Lung (tissue), 17 donors: ENCODE measurements at places on chromosomes 2 and 18. TPM values are rescaled to one million over a fixed set of nuclear protein-coding genes. Genes with fewer than 3 reads are reported as not detected.

DNA sequence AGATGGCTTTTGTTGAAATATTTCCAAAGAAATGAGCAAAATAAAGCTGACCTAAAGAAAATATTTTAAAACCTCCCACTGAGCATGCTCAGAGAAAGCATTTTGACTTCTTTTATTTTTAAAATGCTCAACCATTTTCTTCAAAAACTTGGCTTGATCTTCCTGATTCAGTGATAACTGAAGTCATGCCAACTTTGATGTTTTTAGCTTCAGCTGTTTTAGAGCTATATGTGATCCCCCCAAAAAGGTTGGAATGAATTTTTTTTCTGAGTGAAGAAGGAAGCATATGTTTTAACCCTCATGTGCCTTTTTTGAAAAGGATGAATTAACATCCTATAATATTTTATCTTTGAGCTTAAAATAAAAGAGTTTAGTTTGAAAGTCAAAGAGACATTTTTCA, 612.0 kb downstream of the ARHGAP15 start:
- H3K4me3 ChIP-seq = no peak overlapping the region
- DNase-seq = peak; percentile 57
- H3K4me1 ChIP-seq = no peaks in the 10 kb centered on the region
- H3K36me3 ChIP-seq = no peaks in the 10 kb centered on the region
- H3K27me3 ChIP-seq = no peaks in the 10 kb centered on the region

GRCh38 chr2:216235896-216236295, 126.7 kb downstream of the XRCC5 start:
- H3K27ac ChIP-seq = no peak overlapping the region
- no peak for DNase-seq
- no peaks in the 10 kb centered on the region for H3K4me1 ChIP-seq
- H3K4me3 ChIP-seq = no peak overlapping the region
- no peaks in the 10 kb centered on the region for H3K27me3 ChIP-seq

DNA sequence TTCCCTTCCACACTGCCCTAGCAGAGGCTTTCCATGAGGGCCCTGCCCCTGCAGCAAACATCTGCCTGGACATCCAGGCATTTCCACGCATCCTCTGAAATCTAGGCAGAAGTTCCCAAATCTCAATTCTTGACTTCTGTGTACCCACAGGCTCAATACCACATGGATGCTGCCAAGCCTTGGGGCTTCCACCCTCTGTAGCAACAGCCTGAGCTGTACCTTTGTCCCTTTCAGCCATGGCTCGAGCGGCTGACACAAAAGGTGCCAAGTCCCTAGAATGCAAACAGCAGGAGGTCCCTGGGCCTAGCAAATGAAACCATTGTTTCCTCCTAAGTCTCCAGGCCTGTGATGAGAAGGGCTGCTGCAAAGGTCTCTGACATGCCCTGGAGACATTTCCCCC, 744.5 kb upstream of the LINC00305 start:
- no peak for DNase-seq
- no peaks in the 10 kb centered on the region for H3K27me3 ChIP-seq
- no peak overlapping the region for H3K4me3 ChIP-seq
- no peak overlapping the region for H3K27ac ChIP-seq
- H3K36me3 ChIP-seq = no peaks in the 10 kb centered on the region

GRCh38 chr18:35071819-35072247, 30.6 kb downstream of the MAPRE2 start:
- DNase-seq = no peak
- peaks cover 3% of the 10 kb centered on the region for H3K36me3 ChIP-seq
- no peaks in the 10 kb centered on the region for H3K27me3 ChIP-seq
- peaks cover 26% of the 10 kb centered on the region for H3K4me1 ChIP-seq

DNA sequence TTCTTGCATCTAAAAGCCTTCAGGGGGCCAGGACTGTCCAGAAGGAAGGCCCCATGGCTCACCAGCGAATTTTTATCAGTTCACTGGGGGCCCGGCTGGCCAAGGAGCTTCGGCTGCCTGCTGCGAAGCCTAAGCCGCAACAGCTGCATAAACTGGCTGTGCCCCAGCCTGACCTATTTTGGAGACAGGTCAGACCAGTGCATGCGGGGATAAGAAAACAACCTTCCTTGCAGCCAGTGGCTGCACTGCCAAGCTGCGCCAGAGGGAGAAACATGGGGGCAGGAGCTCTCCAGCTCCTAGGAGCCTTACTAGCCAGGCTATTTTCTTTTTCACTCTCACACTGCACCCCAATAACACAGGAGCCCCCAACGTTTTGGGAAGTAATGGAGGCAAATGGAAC, 15.2 kb downstream of the PAX3 start:
- H3K36me3 ChIP-seq = no peaks in the 10 kb centered on the region
- no peak for DNase-seq
- no peaks in the 10 kb centered on the region for H3K4me1 ChIP-seq
- peaks cover 65% of the 10 kb centered on the region for H3K27me3 ChIP-seq
- H3K4me3 ChIP-seq = no peak overlapping the region

Gene POTEJ
- total RNA-seq = 1.8 TPM

Gene UGT1A7
- not detected for total RNA-seq

- no peaks in the 10 kb centered on the region for H3K4me1 ChIP-seq
- no peak for DNase-seq
- no peaks in the 10 kb centered on the region for H3K27me3 ChIP-seq
- H3K36me3 ChIP-seq = peaks cover 30% of the 10 kb centered on the region
- no peak overlapping the region for H3K27ac ChIP-seq
Measured at GRCh38 chr2:239997686-239998409, 27.3 kb downstream of the NDUFA10 start.

Gene TMEM17
- total RNA-seq = 3.2 TPM

Gene CPLX4
- total RNA-seq = not detected

DNA sequence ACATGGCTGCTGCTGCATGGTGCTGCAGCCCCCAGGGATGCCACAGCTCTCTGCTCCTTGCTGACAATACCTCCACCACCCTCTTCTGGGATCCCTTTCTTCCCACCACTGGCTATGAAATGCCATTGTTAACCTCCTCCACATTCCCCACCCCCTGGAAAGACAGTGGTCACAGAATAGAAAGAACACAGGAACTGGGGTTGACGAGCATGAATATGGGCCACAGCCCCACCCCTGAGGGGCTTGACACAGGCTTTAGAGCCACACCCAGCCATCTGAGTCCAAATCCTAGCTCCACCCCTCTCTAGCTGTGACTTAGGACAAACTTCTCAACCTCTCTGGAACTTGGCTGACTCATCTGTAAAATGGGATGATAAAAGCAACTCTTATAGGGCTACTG, 47.3 kb downstream of the TMEM163 start:
- H3K27ac ChIP-seq = no peak overlapping the region
- no peaks in the 10 kb centered on the region for H3K27me3 ChIP-seq
- DNase-seq = no peak
- no peak overlapping the region for H3K4me3 ChIP-seq

Gene IL37
- total RNA-seq = not detected

- no peaks in the 10 kb centered on the region for H3K36me3 ChIP-seq
- no peaks in the 10 kb centered on the region for H3K27me3 ChIP-seq
- no peak for DNase-seq
- no peaks in the 10 kb centered on the region for H3K4me1 ChIP-seq
- H3K27ac ChIP-seq = no peak overlapping the region
Measured at GRCh38 chr2:236014408-236015131, 153.6 kb downstream of the GBX2 start.

DNA sequence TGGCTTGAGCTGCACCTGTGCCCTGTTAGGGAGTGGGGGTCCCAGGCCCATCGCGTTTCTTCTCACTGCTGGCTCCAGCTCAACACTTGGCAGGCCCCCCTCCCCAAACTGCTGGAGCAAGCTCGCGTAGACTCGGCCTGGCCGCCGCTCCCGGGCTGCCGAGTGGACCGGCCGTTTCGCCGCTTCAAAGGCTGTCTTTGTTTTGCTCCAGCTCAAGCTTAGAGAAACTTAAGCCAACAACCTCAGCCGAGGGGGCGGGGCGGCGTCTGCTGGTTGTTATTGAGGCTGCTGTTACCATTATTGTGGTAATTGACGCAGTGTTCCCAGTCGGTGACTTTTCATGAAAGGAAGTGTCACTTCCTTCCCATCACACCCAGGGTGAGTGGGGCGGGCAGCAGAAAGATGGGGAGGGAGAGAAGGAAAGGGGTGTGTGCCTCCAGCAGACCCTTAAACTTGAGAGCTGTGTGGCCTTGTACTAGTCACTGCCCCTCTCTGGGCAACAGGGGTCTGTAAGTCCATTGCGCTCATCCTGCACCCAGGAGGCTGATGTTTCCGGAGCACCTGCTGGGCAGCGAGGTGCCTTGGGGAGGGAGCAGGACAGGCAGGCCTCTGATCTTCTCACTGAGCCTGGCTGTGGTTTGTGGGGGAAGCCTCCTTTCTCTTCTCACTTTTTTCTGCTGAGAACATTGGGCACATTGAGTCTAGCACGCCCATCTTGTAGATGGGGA, 2.1 kb downstream of the ARID5A start:
- peak overlapping the region; percentile 73 for H3K4me3 ChIP-seq
- peak overlapping the region; percentile 61 for H3K27ac ChIP-seq
- no peaks in the 10 kb centered on the region for H3K27me3 ChIP-seq
- H3K36me3 ChIP-seq = peaks cover 8% of the 10 kb centered on the region
- DNase-seq = peak; percentile 76

DNA sequence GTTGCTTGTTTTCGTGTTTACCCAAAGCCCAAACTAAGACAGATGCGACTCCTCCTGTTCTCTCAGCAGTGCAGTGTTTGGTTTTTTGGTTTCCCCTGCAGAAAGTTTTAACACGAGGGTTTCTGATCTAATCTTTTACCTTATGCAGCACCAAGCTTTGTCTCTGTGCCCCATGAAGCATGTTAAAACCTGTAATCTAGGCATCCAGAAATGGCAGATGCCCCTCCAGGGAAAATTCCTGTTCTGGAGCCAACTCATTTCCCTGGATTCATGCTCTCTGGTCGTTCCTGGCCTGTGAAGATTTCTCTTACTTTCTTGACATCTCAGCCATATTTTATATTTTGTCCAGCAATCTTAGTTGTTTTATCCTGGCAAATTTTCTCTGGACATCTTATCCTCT, 91.5 kb downstream of the LTBP1 start:
- no peaks in the 10 kb centered on the region for H3K27me3 ChIP-seq
- DNase-seq = no peak
- no peak overlapping the region for H3K4me3 ChIP-seq
- H3K27ac ChIP-seq = no peak overlapping the region
- no peaks in the 10 kb centered on the region for H3K36me3 ChIP-seq

- DNase-seq = no peak
- no peak overlapping the region for H3K4me3 ChIP-seq
- no peaks in the 10 kb centered on the region for H3K36me3 ChIP-seq
- no peaks in the 10 kb centered on the region for H3K4me1 ChIP-seq
- H3K27me3 ChIP-seq = no peaks in the 10 kb centered on the region
- H3K27ac ChIP-seq = no peak overlapping the region
Measured at GRCh38 chr2:137952586-137953129, 11.6 kb upstream of the HNMT start.

Gene SRSF7
- total RNA-seq = 95.1 TPM

GRCh38 chr2:86622519-86623042, 1.1 kb downstream of the RNF103 start:
- peak; percentile 41 for DNase-seq
- peak overlapping the region; percentile 100 for H3K27ac ChIP-seq
- H3K27me3 ChIP-seq = no peaks in the 10 kb centered on the region
- H3K4me1 ChIP-seq = peaks cover 8% of the 10 kb centered on the region
- peaks cover 12% of the 10 kb centered on the region for H3K36me3 ChIP-seq

Gene ANKRD30B
- not detected for total RNA-seq

GRCh38 chr2:50065835-50066234, 911.5 kb upstream of the FSHR start:
- no peak overlapping the region for H3K27ac ChIP-seq
- DNase-seq = no peak
- no peaks in the 10 kb centered on the region for H3K36me3 ChIP-seq

GRCh38 chr2:173584676-173585458, 230.2 kb downstream of the CDCA7 start:
- no peaks in the 10 kb centered on the region for H3K4me1 ChIP-seq
- H3K27ac ChIP-seq = no peak overlapping the region
- no peak for DNase-seq

DNA sequence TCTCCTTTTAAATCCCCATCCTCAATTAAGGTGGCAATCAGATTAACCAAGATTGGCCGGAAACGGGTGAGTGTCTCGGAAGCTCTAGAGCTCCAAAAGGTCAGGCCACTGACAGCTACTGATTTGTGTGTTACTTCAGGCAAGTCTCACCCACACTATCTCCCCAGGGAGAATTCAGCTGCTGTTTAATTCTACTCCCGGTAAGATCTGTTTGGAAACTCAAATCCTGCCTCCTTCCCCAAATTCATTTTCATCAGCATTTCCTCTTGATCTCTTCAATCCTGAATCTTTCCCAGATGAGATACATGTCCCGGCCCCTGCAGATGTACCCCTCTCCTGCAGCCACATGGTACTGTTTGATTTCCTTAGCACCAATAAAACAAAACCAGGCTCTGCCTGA, 34.9 kb downstream of the EFR3B start:
- H3K4me3 ChIP-seq = no peak overlapping the region
- H3K27ac ChIP-seq = no peak overlapping the region
- no peak for DNase-seq

- no peaks in the 10 kb centered on the region for H3K4me1 ChIP-seq
- peaks cover 14% of the 10 kb centered on the region for H3K36me3 ChIP-seq
- no peaks in the 10 kb centered on the region for H3K27me3 ChIP-seq
- DNase-seq = no peak
- H3K27ac ChIP-seq = no peak overlapping the region
Measured at GRCh38 chr2:98532756-98533155, 75.6 kb downstream of the COA5 start.

DNA sequence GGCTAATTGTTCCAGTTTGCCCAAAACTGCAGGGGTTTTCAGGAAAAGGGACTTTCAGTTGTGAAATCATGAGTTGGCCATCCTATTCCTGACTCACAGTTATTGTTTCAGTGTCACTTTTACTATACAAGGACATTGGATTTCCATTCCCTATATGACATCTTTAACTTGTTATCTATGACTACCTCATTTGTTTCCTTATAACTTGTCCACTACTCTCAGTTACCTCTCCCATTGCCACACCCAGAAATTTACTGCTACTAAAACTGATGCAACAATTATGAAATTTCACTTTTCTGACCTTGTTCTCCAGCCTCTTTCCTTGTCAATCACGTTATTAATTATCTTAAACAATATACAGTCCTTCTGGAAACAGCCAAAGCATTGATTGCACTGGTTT, 116.5 kb upstream of the ZNF804A start:
- no peak overlapping the region for H3K4me3 ChIP-seq
- no peaks in the 10 kb centered on the region for H3K4me1 ChIP-seq
- DNase-seq = no peak
- H3K27me3 ChIP-seq = no peaks in the 10 kb centered on the region
- H3K27ac ChIP-seq = no peak overlapping the region

GRCh38 chr18:78981989-78982620, 2.5 kb downstream of the SALL3 start:
- no peak overlapping the region for H3K27ac ChIP-seq
- no peaks in the 10 kb centered on the region for H3K36me3 ChIP-seq
- no peak for DNase-seq

GRCh38 chr18:74994502-74995418, 214.2 kb downstream of the PTGR3 start:
- H3K4me1 ChIP-seq = peaks cover 3% of the 10 kb centered on the region
- H3K27me3 ChIP-seq = no peaks in the 10 kb centered on the region
- H3K4me3 ChIP-seq = no peak overlapping the region
- peak overlapping the region; percentile 42 for H3K27ac ChIP-seq

- no peak overlapping the region for H3K4me3 ChIP-seq
- H3K27ac ChIP-seq = no peak overlapping the region
- no peak for DNase-seq
- H3K27me3 ChIP-seq = no peaks in the 10 kb centered on the region
- H3K36me3 ChIP-seq = no peaks in the 10 kb centered on the region
Measured at GRCh38 chr18:30915336-30915988, 127.1 kb downstream of the DSC3 start.

GRCh38 chr2:8597559-8598225, 84.2 kb upstream of the ID2 start:
- no peak overlapping the region for H3K27ac ChIP-seq
- H3K4me1 ChIP-seq = peaks cover 9% of the 10 kb centered on the region
- DNase-seq = no peak
- H3K4me3 ChIP-seq = no peak overlapping the region
- H3K27me3 ChIP-seq = no peaks in the 10 kb centered on the region
